NCI-H187 treated with DMSO at 0.1 percent for 48 hours (cell line): ENCODE measurements at places on chromosomes 1 and 21.
A peak's percentile ranks its signal among the peaks of the same experiment; 100 is the strongest.

DNA sequence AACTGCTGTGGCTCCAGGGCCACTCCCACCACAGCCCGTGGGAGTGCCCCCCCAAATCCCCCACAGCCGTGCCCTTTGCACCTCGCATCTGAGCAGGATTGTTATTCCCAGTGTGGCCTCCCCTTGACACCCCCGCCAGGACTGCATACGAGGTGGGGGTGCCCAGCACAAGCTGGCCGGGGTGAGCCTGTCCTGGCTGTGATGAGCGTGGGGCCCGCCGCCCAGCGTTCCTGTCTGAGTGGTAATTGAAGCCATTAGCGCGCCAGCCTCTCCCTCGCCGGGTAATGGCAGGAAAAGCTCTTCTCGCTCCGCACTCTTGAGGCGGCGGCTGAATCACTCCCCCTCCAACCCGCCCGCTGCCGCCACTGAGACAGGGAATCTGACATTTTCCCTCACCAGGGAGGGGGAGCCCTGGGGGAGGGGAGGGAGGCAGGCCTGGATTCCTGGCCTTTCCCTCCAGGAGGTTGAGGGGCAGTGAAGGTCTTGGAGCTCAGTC is 27.7 kb downstream of the PTPRF start:
- peak; percentile 33 for DNase-seq

GRCh38 chr1:8702472-8702849 is 115.0 kb downstream of the RERE start:
- no peak for DNase-seq

- no peak for DNase-seq
Measured at GRCh38 chr1:201183753-201184152, 6.9 kb upstream of the IGFN1 start.

DNA sequence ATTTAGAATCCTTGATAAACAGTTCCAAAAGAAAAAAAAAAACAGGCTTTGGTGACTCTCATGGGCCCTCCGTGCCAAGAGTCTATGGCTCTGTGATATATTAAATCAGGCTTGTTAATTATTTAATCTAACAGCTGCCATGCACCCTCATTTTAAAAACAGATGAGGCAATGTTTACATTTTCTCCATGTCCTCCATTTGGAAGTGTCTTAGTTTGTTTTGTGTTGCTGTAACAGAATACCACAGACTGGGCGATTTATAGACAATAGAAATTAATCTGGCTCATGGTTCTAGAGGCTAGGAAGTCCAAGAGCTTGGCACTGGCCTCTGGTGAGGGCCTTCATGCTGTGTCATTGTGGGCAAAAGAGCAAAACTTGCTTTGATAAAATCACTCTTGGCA is 58.0 kb downstream of the B3GALT5 start:
- no peak for DNase-seq

- DNase-seq: no peak
Measured at GRCh38 chr21:18069875-18070274, 174.8 kb upstream of the CHODL start.

- DNase-seq: no peak
Measured at GRCh38 chr1:164999146-164999545, 357.4 kb downstream of the LMX1A start.

GRCh38 chr1:184988506-184988905 is 14.2 kb upstream of the NIBAN1 start:
- DNase-seq: no peak

DNA sequence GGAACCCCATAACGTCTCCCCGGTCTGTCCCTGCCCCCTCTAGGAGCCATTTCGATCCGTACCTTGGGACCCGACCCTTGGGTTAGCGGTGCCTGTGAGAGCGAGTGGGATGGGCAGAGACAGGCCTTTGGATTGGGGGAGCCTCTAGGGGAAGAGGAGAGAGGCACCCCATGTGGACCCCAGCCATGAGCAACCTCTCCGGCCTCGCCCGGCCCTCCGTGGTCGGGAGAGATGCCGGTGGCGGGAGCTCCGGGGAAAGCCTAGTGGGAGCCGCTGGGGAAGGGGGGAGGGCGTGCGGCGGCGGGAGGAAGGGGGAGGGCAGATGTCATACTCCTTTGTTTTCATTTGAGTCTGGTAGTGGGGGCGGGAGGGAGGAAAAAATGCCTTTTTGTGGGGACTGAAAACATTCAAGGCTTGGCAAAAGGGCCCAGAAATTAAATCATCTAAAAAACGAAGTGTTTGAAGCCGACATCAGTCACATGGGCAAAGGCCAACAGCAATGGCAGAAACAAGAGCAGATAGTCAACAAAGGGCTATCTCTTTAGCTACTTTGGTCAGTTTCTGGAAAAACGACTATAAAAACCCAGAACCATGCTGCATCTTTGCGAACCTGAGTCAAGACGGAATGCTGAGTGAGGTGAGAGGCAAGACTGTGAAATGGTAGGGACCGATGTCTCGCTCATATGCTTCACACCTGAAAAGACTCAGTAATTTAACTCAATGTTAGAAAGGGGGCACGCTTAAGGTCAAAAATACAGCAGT is 758 bp downstream of the PTBP2 start:
- DNase-seq: no peak

DNA sequence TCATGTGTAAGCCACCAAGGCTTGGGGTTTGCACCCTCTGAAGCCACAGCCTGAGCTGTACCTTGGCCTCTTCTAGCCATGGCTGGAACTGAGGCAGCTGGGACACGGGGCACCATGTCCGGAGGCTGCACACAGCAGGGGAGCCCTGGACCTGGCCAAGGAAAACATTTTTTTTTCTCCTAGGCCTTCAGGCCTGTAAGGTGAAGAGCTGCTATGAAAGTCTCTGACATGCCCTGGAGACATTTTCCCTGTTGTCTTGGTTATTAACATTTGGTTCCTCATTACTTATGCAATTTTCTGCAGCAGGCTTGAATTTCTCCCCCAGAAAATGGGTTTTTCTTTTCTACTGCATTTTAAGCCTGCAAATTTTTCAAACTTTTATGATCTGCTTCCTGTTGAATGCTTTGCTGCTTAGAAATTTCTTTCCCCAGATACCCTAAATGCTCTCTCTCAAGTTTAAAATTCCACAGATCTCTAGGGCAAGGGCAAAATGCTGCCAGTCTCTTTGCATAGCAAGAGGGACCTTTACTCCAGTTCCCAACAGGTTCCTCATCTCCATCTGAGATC is 295.8 kb downstream of the LTN1 start:
- DNase-seq: no peak

GRCh38 chr1:82079607-82080006 is 278.9 kb downstream of the ADGRL2 start:
- no peak for DNase-seq

DNA sequence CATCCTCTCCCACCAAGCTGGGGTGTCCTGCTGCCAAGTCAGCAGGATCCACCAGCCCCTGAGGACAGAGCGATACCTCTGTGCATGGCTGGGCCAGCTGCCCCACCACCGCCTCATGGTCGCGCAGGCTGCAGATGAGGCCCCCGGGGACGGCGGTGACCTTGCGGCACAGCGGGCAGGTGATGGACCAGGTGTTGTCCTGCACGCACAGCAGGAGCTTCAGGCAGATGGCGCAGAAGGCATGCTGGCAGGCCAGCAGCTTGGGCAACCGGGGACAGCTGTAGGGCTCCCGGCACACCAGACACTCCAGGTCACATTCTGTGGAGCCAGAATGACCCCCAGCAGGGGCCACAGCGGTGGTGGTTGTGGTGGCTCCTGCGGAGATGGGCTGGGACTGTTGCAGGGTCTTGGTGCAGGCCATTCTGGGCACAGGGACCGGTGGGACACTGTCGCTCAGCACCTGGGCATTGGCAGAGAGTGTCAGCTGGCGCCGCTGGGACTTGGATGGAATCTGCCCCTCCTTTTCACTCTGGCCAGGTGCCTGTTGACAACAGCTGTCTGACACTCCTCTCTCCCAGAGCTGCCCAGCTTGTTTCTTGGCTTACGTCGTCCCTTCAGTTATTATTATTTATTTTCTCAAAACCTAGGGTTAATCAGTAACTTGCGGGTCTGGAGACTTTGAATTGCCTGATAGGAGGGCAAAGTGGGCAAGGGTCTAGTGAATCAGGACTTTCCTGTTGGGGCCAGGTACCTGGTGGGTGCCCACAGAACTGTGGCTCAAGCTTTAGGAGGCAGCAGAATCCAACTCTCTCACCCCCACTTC is at the start of gene RNF186:
Gene RNF186, minus strand, starts transcription at position 603 of the 823 bp plus-strand sequence. Its CDS starts 182 bp downstream, at position 421.
- peak; percentile 37 for DNase-seq

DNA sequence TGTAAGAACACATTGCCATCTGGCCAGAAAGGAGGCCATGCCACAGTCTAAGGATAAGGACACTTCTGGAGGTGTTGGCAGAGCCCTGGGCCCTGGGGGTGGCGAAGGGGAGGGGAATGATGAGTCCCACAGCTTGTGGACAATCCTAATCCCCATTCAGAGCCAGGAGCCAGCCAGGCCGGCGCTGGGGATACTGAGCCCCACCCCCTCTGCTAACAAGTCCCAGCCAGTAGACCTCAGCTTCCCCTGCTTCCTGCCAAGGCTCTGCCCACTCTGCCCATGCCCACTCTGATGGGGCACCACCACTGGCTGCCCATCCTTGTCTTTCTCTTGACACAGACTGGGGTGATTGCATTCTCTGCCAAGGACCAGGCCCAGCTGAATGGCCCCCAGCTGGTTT is 71.9 kb downstream of the NAV1 start:
- no peak for DNase-seq

- DNase-seq: no peak
Measured at GRCh38 chr1:18989896-18990295, 33.4 kb upstream of the IFFO2 start.

- DNase-seq: no peak
Measured at GRCh38 chr1:160243767-160244166, 18.6 kb downstream of the DCAF8 start.

DNA sequence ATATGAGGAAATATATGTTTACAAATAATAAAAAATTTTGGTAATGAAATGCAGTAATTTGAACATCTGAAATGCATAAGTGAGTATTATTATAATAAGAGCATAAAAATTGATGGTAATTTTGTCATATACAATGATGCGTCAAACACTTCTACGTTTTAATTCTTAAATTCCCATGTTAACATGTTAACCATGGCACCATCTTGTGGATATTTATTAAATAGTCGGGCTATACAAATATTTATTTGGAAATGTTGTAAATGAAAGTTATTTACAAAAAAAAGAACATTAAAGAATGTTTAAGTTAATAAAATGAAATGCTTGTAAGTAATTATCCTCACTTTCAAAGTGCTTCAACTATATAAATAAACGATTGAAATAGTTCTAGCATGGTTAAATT is 57.2 kb upstream of the C1orf185 start:
- DNase-seq: no peak

GRCh38 chr1:170803711-170804110 is 131.6 kb upstream of the MROH9 start:
- no peak for DNase-seq

DNA sequence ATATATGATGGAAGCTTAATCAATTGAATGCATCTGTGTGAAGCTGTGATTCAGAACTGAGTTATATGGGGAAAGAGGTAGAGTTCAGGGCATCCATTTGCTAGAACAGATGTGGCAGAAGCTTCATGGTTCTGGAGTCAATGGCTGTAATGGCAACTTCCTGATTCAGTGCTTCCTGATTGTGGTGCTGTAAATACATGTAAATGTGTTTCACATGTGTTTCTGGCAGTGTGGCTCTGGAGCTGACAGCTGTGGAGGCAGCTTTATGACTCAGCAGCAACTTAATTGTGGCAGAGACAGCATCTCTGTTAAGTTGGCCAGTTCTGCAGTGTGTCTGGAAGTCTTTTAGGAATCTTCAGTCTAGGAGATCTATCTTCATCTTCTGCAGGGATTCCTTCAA is 226.6 kb upstream of the ZRANB2 start:
- DNase-seq: no peak

- no peak for DNase-seq
Measured at GRCh38 chr1:187383366-187383765, 554.6 kb downstream of the PLA2G4A start.

GRCh38 chr1:24502065-24502708 is 449 bp upstream of the RCAN3 start:
- DNase-seq: no peak

- DNase-seq: no peak
Measured at GRCh38 chr1:159229260-159229885, 24.7 kb downstream of the ACKR1 start.

DNA sequence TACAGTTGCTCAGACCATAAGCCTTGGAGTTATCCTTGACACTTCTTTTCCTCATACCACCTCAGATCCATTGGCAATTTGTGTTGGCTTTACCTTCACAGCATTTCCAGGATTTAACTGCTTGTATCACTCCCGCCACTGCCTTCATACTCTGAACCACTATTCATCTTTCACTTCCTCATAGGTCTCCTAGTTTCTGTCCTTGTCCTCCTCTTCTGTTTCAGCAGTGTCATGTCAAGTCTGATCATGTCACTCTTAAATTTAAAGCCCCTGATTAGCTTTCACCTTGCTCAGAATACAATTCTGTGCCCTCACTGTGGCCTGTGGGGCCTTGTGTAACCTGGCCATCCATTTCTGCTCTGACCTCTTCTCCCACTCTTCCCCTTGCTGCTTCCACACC is 34.7 kb upstream of the C1orf115 start:
- no peak for DNase-seq

GRCh38 chr1:182794676-182795201 is 5.2 kb downstream of the NPL start:
- DNase-seq: no peak

DNA sequence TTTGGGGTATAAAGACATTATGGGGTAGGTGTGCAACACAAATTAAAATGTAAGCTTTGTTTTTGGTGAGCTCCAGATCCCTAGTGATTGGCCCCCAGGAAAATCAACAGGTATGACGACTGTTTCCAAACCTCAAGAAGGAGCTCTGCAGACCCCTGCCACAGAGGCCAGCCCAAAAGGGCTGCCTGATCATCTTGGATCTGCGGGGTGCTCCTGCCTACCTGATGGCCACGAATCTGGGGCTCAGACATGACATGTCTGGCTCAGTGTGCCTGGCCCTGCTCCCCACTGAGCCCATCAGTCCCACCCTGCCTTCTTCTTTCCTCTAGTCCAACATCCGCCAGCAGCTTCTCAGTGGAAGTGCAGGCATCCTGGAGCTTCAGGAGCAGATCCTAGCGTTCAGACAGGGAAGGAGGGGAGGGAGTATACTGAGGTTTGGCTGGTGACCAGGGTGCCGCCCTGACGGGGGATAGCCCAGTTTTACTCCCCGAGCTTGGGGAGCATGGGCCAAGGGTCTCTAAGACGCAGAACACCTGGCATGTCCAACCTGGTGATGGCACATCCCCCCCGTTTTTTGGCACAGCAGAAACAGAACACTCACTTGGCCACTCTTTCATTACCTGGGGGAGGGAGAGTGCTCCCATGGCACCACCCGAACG is 31.8 kb downstream of the ZNF496 start:
- DNase-seq: no peak

GRCh38 chr1:221025501-221025900 is 146.3 kb downstream of the HLX start:
- DNase-seq: no peak

GRCh38 chr1:46396441-46397398 is 2.6 kb downstream of the FAAH start:
- DNase-seq: no peak

- DNase-seq: no peak
Measured at GRCh38 chr1:111242805-111243523, 15.5 kb downstream of the CHI3L2 start.

GRCh38 chr1:246063013-246063616 is 444.0 kb downstream of the SMYD3 start:
- no peak for DNase-seq

- no peak for DNase-seq
Measured at GRCh38 chr1:26084091-26084561, 16.7 kb upstream of the TRIM63 start.

- DNase-seq: no peak
Measured at GRCh38 chr1:42765269-42765668, 1.6 kb downstream of the P3H1 start.

- DNase-seq: no peak
Measured at GRCh38 chr1:109441069-109441468, 14.8 kb upstream of the PSMA5 start.
